Testis (tissue), 5 donors: ENCODE measurements at places on chromosomes 11 and 22. TPM values are rescaled to one million over a fixed set of nuclear protein-coding genes. Genes with fewer than 3 reads are reported as not detected.

GRCh38 chr11:62709247-62710000, 1.9 kb downstream of the GNG3 start:
- DNase-seq: peak; percentile 99

GRCh38 chr11:81995889-81996288, 737.8 kb downstream of the FAM181B start:
- DNase-seq: no peak

FXYD6 gene
- total RNA-seq: 439 TPM

GRCh38 chr11:103923451-103923931, 112.9 kb upstream of the DDI1 start:
- DNase-seq: no peak

- peak; percentile 51 for DNase-seq
Observed at GRCh38 chr11:64007160-64007628, 21.0 kb downstream of the OTUB1 start.

SGSM1 gene
- total RNA-seq: 8.4 TPM

- DNase-seq: no peak
Observed at GRCh38 chr22:37973271-37974170, 10.8 kb downstream of the SOX10 start.

DNA sequence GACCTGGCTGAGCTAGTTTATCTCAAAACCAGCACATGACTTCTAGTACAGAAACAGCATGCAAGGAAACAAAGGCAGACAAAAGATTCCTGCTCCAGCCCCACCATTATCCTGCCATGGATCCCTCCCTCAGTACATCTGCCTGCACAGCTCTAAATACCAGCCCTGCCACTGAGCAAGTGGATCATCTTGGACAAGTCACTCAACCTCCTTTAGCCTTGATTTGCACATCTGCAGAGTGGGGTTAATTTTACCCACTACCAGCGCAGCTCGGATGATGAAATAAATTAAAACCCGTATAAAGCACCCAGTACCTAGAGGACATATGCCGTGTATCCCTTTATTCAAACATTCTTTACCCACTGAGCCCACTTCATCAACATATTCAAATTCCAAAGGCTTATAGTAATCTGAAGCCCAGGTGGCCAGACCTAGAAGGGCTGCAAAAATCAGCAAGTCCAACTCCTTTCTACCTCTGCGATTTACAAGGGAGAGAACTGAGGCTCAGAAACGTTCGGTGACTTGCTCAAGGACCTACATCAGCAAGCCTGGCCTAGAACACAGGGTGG, 7.5 kb downstream of the SYN3 start:
- DNase-seq: no peak

KCNQ1 gene
- total RNA-seq: 24.2 TPM

DNA sequence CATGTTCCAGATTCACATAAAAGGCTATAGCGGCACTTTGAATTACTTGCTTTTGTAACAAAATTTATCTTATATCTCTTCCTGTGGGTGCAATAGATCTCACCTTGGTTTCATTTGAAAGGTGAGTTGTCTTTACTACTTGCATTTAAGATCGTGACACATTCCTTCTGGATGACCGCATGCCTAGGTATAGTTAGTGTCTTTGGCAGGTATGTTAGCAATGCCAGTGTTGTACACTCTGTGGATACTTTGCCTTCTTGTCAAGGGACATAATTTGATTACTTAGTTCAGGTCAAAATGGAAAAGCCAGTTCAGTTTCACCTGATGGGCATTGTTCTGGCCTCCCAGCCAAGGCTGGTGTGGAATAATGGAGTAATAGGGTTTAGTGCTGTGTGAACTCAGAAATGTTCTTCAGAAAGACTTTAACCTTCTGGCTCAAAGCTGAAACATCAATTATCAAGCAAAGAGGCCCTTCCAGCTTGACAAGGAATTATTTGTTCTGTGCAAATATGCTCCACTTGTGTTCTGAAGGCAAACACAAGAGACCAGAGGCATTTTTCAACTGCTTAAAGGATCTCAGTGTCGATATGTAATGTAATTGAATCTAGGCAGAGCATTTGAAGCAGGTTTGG, 64.6 kb downstream of the AMOTL1 start:
- DNase-seq: no peak

FBLN1 gene
- 42.2 TPM for total RNA-seq

C11orf65 gene
- total RNA-seq: 48.9 TPM

GRCh38 chr11:111395749-111396148, 16.7 kb upstream of the POU2AF1 start:
- DNase-seq: no peak

DNA sequence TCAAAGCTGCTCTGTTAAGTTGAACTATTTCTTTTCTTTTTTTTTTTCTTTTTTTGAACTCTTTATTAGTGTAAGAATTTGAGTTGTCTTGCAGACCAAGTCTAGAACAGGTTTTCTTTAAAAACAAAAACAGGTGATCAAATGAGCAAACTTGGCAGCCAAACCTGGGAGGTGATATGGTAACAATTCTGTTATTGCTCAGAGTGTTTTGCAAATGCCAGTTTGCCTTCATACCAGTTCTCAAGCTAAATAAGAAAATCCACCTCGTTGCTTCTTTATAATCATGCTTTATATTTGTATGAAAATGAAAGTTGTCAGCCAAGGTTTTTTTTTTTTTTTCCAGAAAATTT, 76.9 kb downstream of the DEPDC5 start:
- no peak for DNase-seq

- DNase-seq: peak; percentile 68
Observed at GRCh38 chr11:118980191-118980881, 8.8 kb downstream of the FOXR1 start.

RTN4RL2 gene
- total RNA-seq: 2.5 TPM

PRG3 gene
- not detected for total RNA-seq

OR6A2 gene
- total RNA-seq: 2.6 TPM

TECTA gene
- total RNA-seq: 4.6 TPM

DNAJB13 gene
- 8.1 TPM for total RNA-seq

- DNase-seq: peak; percentile 94
Observed at GRCh38 chr11:66408488-66409214, 12.2 kb upstream of the NPAS4 start.

- no peak for DNase-seq
Observed at GRCh38 chr11:120236169-120237107, 3.5 kb upstream of the POU2F3 start.

TRIM48 gene
- not detected for total RNA-seq

FAM118A gene
- total RNA-seq: 80.2 TPM

- no peak for DNase-seq
Observed at GRCh38 chr11:132087148-132087547, 716.7 kb downstream of the NTM start.

SYT9 gene
- 2.7 TPM for total RNA-seq

DNA sequence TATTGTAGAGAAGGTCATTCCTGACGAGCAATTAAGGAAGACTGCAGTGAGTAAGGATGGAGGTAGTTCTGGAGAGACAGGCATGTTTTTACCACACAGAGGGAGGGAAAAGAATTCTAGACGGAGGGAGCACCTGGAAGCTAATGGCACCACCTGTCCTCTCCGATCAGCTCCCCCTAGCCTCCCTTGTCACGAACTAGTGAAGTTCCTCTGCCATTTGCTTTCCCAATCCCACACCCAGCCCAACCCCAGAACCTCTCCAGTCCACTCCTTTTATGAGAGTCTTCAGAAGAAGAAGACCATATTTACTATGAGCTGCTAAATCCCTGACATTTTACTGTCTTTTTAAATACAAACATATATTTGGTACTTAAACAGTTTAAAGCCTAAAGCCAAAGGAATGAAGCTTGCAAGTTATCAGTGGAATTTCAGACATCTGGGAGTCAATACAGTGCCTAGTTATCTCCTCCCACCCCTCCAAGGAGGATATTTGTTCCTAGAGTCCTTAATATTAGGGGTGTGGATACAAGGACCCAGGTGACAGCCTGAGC, 46.1 kb upstream of the HSPA8 start:
- DNase-seq: no peak
